ENCODE measurements at places on chromosomes 7 and 10.

- DNase-seq: no peak
Measured at GRCh38 chr10:78375854-78376785, 342.5 kb downstream of the RPS24 start.

DNA sequence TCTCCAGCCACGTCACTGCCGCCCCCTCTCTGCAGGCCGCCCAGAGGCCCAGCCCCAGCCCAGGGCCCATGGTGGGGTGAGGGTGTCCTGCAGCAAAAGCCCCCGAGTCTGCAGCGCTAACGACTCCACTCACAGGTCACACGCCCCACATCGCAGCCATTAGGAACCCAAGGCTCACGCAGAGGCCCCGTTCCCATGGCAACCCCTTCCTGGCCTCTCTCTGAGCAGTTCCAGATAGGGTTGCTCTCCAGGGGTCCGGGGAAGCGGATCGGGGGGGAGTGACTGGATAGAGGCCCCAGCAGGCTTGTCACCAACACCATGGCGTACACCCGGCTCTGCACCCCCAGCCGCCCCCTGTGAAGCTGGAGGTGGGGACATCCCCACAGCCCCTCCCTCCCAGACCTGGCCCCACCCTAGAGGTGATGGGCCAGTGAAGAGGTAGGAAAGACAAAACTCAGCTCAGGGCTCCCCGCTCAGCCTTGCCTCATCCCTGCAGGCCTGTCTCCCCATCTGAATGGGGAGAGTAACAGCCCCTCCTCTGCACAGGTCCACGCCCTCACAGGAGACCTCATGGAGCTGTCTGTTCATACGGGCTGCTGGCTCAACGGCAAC is 41.2 kb downstream of the TNRC18 start:
- no peak for DNase-seq

DNA sequence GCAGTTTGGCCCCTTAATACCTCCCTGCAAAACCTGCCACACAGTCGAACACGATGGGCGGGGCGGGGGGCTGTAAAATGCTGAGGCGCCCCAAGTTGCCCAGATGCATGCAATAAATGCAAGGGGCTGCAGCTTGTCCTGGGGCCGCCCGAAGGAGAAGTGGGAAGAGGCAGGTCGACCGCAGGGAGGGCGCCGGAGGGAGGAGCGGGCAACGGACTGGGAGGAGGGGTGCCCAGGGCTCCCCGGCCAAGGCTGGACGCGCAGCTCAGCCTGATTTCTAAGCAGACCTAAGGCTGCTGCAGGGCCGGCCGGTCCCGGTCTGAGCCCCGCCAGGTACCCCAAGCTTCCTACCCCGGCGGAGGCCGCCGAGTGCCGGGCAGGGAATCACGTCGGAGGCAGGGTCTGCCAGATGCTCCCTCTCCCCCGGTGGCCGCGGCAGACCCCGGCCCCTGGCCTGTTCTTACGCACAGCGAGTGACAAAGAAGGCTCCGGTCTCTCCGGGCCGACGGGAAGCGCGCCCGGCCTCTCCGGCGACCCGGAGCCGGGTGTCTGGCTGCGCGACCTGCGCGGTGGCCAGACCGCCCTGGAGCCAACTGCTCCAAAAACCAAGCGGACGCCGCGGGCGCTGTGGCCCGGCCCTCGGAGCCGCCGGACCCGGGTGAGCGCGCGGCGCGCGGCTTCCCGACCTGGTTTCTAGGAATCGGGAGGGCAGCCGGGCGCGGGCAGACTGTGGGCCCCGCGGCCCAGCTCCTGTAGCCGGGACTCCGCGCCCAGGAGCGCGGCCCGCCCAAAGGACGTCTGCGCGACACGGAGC is 744 bp upstream of the EBF3 start:
- no peak for DNase-seq

GRCh38 chr7:141320287-141320686 is 230.9 kb upstream of the AGK start:
- DNase-seq: no peak

- DNase-seq: no peak
Measured at GRCh38 chr10:25125201-25125611, 49.6 kb upstream of the GPR158 start.

DNA sequence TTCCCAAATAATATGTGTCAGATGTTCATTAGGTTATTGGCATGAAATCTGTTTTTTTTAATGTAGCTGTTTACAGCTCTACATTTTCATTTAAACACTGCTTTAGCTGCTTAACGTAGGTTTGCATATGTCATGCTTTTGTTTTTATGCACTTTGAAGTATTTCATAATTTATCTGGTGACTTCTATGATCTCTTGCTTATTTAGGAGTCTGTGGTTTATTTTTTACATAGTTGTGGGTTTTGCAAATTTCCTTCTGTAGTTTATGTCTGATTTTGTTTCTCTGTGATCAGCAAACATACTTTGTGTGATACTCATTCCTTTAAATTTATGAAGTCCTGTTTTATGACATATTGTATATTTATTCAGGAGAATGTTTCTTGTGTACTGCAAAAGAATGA is 606.5 kb upstream of the PFKP start:
- DNase-seq: no peak

- DNase-seq: no peak
Measured at GRCh38 chr7:100400656-100401055, 27.4 kb downstream of the PILRA start.

DNA sequence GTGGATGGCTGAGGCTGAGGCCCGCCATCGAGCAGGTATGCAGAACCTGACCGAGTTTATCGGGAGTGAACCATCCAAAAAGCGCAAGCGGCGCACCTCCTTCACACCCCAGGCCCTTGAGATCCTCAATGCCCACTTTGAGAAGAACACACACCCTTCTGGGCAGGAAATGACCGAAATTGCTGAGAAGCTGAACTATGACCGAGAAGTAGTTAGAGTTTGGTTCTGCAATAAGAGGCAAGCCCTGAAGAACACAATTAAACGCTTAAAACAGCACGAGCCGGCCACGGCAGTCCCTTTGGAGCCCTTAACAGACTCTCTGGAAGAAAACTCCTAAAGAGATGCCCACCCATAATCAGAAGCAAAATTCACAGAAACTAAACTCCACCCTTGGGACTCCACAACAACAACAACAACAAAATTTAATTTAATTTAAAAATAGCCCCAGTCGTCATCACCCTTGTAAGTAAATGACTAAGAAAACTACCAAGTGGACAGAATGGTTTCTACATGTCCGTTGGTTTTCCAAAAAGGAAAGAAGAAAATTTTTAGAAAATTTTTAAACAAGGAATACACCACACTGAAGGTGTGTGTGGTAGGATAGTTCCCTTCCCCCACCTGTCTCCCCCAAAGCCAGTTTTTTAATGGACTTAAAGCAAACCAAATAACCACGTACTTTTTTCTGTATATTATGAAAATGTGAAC is 101.7 kb upstream of the YAE1 start:
- no peak for DNase-seq

- DNase-seq: no peak
Measured at GRCh38 chr10:21171197-21171935, 274.3 kb upstream of the NEBL start.

DNA sequence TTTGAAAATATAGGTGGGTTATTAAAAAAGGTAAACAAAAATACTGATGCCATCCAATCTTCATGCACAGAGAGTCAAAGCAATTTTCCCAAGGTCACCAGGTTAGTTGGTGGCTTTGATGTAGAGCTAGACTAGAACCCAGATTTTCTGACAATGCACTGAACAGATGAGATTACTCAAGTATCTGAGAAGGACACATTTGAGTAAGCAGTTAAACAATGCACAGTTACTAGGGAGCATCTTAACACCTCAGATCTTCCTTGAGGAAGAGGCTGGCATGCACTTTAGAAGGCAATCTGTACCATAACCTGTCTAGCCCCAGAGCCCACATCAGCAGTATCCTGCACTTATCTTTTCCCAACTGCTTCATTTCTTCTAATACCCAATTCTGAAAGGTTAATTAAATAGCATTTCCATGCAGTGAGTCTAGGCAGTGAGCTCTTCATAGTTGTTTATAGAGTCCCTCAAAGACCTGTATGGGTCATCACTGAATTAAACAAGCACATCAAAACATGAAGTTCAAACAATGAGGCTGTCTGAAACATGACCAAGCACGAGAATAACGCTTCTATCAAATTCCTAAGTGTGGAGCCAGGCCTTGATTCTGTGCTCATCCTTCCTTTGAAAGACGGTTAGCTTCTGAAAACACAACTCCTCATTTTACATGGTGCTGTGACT is 38.2 kb upstream of the ANK3 start:
- DNase-seq: no peak

- DNase-seq: no peak
Measured at GRCh38 chr10:66625709-66626590, 299.9 kb upstream of the LRRTM3 start.

Measured in stimulated activated CD4-positive, alpha-beta T cell treated with anti-CD3 and anti-CD28 coated beads, TNF-alpha, amount 100 ng/mL, for 48 hours (primary cell).